Renal cortex interstitium (tissue), 15 donors: ENCODE measurements at places on chromosomes 2 and 18. TPM values are rescaled to one million over a fixed set of nuclear protein-coding genes. Genes with fewer than 3 reads are reported as not detected.

DNA sequence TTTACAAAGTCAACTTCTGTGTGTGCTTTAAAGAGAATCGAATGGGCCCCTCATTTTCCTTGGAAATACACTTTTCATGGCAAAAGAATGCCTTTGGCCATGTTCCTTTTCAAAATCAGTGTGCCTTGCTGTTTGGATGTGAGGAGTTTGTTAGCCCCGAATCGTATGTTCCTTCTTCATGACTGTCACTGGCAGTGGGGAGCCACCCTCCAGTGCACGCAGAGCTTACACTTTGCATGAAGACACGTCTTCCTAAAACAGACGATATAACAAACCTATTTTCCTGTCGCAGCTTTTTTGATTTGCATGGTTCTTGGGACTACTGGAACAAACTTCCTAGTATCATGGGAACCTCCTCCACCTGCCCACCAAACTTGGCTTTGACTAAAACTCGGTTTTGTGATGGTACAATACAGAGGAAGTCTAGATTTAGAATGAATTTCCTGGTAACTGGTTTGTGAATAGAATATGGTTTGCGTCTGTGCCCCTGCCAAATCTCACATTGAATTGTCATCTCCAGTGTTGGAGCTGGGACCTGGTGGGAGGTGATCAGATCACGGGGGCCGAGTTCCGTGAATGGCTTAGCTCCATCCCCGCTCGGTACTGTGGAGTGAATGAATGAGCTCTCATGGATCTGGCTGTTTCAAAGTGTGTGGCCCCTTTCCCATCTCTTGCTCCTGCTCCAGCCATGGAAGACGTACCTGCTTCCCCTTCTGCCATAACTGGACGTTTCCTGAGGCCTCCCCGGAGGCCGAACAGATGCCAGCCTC lies 194.9 kb downstream of the TWIST2 start:
- no peak for DNase-seq

GRCh38 chr2:137193401-137193800 lies 428.1 kb downstream of the THSD7B start:
- no peak for DNase-seq

DNA sequence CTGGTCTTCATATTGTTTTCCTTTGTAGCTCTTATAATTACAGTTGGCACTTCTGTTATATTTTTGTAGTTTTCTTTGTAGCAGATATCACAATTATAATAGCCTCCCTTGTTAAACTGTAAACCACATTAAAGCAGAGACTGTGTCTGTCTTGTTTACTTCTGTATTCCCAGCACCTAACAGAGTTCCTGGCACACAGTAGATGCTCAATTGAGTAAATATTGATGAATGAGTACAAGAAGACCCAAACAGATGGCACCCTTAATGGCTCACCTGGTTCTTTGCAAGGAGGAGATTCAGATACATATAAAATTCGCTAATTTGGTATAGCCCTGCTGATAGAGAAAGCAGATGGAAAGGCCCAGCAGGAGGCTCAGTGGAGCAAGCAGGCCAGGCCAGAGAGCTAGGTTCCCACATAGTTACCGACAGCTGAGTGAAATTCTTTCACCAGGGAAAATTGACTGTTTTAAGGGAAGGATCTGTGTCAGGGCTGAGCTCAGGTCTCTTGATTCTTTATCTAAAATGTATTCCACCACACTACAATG lies 120.1 kb downstream of the NUP35 start:
- no peak for DNase-seq

- no peak for DNase-seq
Observed at GRCh38 chr2:109266496-109266895, 137.5 kb downstream of the SH3RF3 start.

HOXD9 gene
- polyA plus RNA-seq: 74.3 TPM
